Left ventricle myocardium superior (tissue), 1 donor: ENCODE measurements at places on chromosomes 5 and 9. TPM values are rescaled to one million over a fixed set of nuclear protein-coding genes. Genes with fewer than 3 reads are reported as not detected.

UNC5A gene
- 0.22 TPM for total RNA-seq

ADAMTS19 gene
- 1.1 TPM for total RNA-seq

BRD9 gene
- 26.1 TPM for total RNA-seq

CATSPER3 gene
- total RNA-seq = 0.74 TPM

PTCH1 gene
- 10.4 TPM for total RNA-seq

ROR2 gene
- 0.87 TPM for total RNA-seq

DNM1 gene
- 5.4 TPM for total RNA-seq

PTTG1 gene
- 1.4 TPM for total RNA-seq

SLC6A7 gene
- total RNA-seq = not detected

FSTL4 gene
- total RNA-seq = not detected

GRCh38 chr5:42426016-42426415 lies 2.8 kb downstream of the GHR start:
- DNase-seq = no peak

GRCh38 chr5:139806726-139807646 lies 11.4 kb downstream of the PSD2 start:
- DNase-seq = no peak

GRCh38 chr5:176727983-176728675 lies 80.8 kb downstream of the TSPAN17 start:
- no peak for DNase-seq

DNA sequence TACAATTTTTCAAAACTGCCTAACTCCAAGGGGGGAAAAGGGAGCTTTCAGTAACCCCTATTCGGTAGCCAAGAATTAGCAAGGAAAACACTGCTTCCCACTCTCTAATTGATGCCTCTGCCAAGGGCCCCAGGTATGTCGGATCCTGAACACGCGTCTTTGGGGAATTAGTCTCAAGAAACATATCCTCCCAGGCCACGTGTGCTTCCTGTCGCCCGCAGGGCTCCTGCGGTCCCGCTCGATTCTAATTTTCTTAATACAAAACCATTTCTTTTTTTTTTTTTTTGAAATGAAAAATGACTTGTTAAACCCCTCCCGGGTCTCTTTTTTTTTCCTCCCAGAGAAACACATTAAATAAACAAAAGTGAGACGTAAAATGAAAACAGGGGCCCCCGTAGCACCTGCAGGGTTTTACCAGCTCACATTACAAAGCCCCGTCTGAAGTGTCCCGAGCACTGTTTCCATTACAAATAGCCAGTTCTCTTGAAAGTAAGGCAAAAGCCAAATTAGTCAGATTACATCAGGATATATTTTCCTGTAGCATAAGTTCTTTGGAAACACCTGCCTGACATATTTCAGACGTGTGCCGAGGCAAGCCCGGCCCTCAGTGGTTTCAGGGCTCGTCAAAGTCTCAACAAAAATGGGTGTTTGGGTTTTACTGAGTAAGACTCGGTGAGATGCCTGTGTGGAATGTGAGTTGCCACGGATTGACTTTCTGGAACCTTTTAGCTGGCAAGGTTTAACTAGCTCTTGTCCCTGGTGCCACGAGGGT lies 21.5 kb downstream of the SMIM23 start:
- no peak for DNase-seq

GRCh38 chr5:110590187-110590586 lies 136.3 kb downstream of the TMEM232 start:
- DNase-seq = no peak

DNA sequence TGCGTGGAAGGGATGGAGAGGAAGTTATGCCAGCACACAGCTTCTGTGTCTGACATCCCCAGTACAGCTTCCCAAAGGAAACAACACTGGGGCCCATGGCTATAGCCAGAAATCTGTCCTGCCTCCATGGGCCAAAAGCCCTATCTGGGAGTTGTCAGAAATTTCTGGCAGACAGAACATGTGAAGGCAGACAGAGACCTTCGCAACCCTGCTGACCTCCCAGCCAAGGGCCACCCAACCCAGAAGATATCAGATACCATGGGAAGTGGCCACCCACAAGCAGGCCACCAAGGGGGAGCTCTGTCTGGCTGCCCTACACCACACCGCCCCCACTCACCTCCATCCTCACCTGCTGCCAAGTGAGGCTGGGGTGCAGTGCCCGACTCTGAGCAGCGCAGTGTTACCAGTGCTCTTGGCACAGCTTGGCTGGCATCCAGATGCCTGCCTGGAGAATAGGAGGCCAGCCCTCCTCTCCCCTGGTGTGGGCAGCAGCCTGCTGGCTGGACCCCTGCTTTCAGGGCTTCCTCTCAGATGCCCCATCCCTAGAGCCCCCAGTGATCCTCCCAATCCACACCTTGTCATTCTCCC lies 61.6 kb upstream of the NEURL1B start:
- peak; percentile 50 for DNase-seq

GRCh38 chr9:132939169-132939568 lies 5.2 kb downstream of the TSC1 start:
- DNase-seq = no peak

DNA sequence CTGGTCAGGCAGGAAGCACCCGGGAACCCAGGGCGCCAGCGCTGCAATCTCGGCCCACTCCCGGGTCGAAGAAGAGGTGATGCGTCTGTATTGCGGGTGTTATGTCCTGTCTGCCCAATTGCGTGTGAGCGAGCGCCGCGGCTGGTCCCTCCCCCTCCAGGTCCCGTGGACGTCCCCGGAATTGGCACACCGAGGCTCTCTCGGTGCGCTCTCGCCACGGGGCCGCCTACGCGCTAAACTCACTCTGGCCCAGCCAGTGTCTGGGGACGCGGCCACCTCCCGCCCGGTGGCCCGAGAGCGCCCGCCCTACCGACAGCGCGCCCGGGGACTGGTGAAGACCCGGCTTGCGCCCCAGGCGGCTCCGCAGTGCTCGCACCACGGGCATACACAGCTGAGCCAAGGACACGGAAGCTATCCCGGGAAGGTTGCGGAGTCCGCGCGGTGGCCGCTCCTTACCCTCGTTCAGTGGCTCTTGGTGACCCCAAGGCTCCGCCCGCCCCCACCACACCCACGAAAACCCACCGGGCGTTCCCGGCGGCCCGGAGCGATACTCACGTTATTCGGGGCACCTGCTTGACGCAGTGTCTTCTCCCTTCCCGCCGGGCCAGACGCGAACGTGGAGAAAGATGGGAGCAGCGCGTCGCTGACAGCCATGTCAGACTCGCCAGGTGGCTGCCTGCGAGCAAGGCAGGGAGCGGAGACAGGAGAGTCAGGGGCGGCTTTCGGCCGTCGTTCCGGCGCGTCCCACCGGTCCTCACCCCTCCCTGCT lies 1.0 kb downstream of the KLF4 start:
- DNase-seq = peak; percentile 79

GRCh38 chr5:126483156-126483555 lies 59.9 kb downstream of the GRAMD2B start:
- no peak for DNase-seq

DNA sequence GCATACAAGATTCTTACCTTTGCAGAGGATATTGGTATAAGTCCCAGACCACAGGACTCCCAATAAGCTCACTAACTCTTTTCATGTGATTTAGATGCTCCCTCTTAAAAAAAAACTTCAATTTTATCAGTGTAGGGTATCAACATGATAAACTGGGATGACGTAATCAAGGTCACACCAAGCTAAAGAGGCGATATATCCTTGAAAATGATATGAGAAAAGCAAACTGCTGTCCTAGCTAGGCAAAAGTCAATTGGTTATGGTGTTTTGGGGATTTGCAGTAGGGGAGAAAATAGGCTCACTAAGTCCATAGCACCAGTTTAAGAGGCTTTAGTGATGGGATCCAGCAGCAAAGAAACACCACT lies 354.4 kb downstream of the DIRAS2 start:
- no peak for DNase-seq

DNA sequence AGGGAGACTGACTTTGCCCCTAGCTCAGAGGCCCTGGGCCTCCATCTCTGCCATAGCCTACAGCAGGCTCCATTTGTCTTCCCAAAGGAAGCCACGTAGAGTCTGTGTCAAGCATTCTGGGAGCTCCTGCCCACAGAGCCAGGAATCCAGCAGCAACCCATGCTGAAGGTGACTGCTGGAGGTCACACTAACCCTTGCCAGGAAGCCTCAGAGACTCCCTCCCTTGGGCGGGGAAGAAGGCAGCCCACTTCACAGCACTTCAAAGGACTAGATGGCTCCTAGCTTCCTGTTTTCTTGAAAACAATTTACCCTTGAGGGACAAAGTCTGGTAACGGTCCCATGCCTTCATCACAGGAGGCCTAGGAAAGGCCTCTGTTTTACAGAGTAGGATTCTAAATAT lies 1.7 kb downstream of the CKMT2 start:
- DNase-seq = peak; percentile 64

GRCh38 chr9:36064448-36065037 lies 27.8 kb downstream of the RECK start:
- DNase-seq = no peak

DNA sequence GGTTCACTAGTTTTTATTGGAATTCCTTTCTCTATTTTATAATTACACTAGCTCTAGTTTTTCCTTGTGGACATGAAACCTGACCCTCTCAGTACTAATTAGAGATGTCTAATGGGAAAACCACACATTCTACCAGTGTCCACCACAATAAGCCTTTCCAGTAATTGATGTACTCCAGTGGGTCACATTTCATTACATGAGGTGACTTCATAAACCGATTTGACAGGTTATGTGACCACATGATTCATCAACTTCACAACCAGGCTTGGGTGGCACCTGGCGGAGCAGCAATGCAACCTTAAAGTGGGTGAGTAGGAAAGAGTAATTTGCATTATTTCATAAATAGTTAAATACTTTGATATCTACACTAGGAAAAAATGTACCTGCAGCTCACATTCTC lies 284.2 kb upstream of the ADAMTS16 start:
- DNase-seq = no peak

DNA sequence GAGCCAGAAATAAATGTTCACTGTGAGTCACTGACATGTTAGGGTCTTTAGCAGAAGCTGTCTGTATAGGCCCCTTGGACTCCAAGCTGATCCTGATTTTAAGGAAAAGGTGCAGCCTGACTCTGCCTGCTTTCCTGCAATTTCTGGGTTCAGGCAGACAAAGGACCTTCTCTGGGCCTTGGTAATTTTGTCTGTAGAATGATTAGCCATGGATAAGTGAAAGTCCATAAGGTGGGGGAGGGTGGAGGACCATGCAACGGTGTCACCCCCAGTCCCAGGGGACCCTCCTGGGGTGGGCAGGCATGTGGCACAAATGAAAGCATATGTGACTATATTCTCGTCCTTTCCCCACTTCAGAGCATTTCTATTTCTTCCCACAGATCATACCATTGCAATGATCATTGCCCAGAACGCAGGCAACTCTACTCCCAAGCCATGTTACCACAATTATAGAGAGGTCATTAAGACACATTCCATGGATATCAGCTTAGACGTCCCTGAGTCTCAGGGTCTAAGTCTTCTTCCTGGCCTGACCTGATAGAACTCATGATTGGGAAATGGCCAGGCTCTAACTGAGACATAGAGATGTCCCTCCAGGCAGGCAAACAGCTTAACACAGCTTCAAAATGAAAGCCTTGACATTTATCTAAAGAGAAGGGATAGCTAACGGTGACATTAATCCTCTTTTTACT lies 157.9 kb upstream of the ALDH1B1 start:
- DNase-seq = no peak

GRCh38 chr5:147576646-147577535 lies 67.0 kb upstream of the DPYSL3 start:
- DNase-seq = peak; percentile 76
